NCI-H226 (cell line): ENCODE measurements at places on chromosomes 11 and 22.

DNA sequence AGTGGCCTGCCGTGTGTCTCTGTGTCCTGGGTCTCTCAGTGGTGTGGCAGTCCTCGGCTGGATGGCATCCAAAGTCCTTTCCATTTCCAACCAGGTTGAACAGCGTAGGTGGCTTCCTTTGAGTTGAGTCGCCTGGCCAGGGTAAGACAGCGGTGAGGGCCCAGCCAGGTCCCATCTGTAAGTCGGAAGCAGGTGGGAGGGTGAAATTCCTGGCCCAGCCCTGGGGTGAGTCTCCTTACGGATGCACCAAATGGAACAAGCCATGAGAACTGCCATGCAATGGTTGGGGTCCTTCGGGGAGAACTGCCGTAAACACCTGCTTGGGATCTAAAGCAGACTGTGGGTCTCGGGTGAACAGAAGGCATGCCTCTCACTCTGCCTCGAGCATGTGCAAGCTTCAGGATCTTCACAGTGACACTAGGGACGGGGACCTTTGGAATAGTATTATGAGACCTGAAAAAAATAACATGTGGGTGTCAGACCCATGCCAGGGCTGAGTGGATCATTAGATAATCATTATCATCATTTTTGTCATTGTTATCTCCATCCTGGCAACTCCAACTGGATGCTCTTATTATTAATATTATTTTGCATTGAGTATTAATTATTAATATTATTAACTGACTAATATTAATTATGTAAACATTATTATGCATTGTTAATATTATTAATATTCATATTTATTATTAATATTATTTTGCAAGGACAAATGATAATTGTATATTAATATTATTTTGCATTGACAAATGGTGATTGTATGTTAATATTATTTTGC is 57.7 kb upstream of the LINC01488 start:
- DNase-seq, result no peak

- DNase-seq, result no peak
Observed at GRCh38 chr22:49510718-49511117, 317.0 kb downstream of the BRD1 start.

DNA sequence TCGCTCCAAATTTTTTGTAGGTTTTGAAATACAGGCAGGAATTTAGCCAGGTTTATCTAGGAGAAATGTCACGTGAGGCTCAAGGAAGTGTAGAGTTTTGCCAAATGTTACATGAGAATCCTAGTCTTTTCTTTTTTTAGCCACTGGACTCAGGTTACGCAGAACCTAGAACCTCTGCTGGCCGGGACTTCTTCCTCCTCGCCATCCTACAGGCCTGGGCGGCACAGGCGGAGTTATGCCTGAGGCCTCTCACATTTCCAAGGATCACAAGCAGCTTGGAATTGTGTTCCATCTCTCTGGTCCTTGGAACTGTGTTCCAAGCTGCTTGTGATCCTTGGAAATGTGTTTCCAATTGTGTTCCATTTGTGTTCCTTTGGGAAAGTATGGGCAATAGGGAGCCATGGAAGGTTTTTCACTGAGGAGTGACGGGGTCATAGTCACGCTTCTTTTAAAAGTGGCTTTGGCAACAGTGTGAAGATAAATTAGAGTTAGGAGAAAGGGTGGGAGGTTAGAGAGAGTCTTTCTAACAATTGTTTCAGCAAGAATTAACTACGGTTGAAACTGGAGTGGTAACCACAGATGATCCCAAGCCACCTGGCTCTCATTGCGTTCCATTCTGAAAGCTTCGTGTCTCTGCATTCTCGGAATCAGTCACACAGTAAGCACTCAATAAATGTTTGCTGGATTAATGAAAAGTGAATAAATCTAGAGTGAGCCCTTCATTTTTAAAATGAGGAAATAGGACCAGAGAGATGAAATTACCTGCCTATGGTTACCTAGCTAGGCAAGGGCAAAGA is 12.5 kb upstream of the POU2AF1 start:
- DNase-seq, result no peak

GRCh38 chr11:42296910-42297309 is 837.5 kb upstream of the LRRC4C start:
- no peak for DNase-seq

GRCh38 chr11:34397120-34397519 is 39.3 kb upstream of the ABTB2 start:
- no peak for DNase-seq

GRCh38 chr11:130449996-130450769 is 1.7 kb downstream of the ADAMTS15 start:
- DNase-seq, result peak; percentile 93

DNA sequence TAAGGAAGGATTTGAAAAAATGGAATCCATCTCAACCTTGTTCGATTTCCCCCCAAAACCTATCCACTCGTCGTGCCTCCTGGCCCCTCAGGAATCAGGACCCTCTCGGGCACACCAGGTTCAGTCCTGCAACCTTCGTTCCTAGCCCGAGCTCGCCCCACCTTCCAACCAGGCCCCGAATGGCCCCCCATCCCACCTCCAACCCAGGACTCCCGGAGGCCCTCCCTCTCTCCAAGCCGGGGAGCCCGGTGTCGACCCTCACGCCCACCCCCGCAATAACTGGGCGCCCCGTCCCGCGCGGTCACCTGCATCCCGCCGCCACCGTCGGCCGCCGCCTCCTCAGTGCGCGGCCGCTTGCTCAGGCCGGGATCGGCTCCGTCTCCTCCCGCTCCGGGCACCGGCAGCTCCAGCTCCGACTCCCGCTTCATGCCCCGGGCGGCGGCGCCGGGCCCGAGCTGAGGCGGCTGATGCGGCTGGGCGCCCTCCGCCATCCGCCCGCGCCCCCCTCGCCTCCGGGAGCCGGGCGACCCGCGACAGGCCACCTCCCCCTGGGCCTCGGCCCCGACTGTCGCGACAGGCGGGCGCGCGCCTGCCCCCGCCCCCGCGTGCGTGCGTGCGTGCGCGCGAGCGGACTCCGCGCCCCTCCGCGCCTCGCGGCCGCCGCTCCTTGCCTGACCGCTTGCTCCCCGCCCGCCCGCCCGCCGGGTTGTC is 534 bp downstream of the RBFOX2 start:
- no peak for DNase-seq

DNA sequence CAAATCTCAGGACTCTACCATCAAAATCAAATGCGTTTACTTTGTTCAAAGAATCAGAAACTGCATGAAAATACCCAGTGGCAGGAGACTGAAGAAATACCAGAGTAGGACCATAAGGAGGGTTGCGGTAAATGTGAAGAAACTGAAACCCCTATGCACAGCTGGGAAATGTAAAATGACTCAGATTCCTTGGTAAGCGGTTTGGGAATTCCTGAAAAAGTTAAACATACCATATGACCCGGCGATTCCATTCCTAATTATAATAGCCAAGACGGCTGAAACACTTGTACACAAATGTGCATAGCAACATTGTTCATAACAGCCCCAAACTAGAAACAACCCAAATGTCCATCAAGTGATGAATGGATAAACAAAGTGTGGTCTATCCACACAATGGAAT is 114.1 kb upstream of the GRAMD1B start:
- no peak for DNase-seq

- peak; percentile 86 for DNase-seq
Observed at GRCh38 chr22:39308614-39309363, 10.6 kb downstream of the RPL3 start.

GRCh38 chr22:46355369-46355995 is 20.0 kb downstream of the TRMU start:
- no peak for DNase-seq

GRCh38 chr22:41681616-41682015 is 7.1 kb downstream of the SNU13 start:
- no peak for DNase-seq

- no peak for DNase-seq
Observed at GRCh38 chr11:103929170-103929903, 107.1 kb upstream of the DDI1 start.

DNA sequence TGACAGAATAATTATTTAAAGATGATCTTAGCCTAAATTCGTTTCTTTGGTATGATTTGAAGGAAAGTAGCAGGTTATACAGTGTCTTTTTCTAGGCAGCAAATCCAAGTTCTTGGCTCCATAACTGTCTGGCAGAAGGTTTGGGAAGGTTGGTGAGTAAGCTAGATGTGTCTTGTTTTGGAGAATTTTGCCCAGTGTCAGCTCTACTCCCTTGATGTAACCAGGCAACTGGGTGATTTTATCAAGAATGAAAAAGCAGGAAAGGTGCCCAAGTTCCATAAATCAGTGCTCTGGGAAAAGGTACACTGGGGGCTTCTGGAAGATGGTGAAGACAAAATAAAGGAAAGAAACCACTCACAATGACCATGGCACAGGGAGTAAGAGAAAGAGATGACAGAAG is 71.5 kb upstream of the USP47 start:
- DNase-seq, result no peak

GRCh38 chr11:93285430-93285829 is 45.1 kb upstream of the DEUP1 start:
- DNase-seq, result no peak

GRCh38 chr11:127997594-127997993 is 589.8 kb downstream of the ETS1 start:
- no peak for DNase-seq

DNA sequence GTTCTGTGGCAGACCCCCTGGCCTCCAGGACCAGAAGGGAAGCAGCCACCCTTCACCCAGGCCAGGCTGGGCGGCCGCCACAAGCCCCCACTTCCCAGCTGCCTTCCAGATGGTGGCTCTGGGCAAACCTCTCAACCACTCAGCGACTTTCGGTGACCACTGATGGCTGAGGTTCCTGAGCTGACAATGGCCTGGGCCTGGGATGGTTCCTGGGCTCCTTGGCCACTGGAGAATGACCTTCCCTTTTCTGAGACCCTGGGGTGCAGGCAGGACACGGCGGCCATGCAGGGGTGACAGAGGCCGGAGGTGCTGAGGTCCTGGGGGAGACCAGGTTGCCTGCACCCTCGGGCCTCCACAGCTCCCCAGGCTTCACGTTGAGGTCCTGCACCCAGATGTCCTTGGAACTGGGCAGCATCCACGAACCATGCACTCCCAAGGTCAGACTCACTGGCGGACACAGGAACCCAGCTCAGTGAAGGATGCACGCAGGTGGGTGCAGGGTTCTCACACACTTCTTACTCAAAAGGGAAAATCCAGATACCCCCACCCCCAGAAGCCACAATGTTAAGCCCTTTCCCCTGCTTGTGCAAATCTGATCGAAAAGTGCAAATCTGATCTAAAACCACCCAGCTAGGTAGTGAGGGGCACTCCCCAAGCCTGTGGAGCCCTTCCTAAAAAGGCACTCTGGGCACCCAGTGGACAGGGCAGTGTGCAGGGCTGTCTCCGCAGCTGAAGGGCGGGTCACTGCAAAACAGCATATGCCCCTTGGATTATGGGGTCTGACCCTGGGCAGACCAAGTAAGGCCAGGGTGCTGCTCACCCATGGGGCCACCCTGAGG is 13.9 kb upstream of the PHLDA2 start:
- no peak for DNase-seq

DNA sequence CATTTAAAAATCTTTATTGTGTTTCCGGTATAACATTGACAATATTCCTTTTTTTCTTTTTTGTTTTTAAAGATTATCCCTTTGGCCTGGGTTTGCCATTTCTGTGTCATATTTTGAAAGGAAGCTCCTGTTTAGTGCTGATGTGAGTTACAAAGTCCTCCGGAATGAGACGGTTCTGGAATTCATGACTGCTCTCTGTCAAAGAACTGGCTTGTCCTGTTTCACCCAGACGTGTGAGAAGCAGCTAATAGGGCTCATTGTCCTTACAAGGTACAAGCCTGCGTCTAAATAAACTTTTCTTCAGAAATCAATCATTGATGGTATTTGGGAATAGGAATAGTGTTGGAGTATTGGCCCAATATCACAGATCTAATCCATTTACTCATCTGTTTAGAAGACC is 19.8 kb downstream of the PIWIL4 start:
- DNase-seq, result no peak

DNA sequence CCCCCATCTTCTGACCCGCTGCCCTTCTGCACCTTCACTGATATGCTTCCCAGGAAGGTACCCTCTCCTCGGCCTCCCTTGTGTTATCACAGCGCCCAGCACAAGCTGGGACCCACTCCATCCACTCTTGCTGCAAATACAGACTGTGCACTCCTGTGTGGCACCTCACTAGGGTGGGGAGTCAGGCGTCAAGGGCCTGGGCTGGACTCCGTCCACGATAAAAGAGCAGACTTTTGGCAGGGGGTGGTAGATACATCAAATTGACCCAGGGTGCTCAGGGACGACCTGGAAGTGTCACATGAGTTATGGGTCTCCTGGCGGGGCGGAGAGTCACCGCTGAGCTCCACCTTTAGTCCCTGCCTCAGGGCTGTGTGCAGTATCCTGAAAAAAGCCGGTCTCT is 908 bp downstream of the TRPM5 start:
- no peak for DNase-seq

DNA sequence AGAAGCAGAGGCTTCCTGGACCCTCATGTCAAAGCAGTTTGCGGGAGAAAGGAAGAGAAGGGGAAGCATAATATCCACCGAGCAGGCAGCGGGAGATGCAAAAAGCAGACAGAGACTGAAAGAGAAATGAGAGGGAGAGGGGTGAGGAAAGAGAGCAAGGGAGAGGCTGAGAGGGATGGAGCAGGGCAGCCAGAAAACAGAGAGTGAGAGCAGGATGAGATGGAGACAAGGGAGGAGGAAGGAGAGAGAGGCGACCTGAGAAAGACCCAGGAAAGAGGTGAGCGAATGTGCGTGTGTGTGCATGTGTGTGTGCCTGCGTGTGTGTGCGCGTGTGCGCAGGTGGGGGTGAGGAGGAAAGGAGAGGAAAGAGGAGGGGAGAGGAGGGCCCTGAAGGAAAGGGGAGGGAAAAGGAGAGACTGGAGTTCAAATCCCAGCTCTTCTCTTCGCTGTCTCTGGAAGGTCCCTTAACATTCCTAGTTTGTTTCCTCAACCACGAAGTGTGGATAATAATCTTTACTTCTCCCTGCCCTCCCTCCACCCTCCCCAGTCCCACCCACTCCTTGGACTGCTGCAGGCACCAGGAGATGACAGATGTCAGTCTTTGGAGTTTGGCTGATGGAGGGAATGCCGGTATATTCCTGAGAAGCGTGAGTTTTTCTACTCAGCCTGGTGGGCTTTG is 67.9 kb downstream of the ISX start:
- DNase-seq, result no peak

DNA sequence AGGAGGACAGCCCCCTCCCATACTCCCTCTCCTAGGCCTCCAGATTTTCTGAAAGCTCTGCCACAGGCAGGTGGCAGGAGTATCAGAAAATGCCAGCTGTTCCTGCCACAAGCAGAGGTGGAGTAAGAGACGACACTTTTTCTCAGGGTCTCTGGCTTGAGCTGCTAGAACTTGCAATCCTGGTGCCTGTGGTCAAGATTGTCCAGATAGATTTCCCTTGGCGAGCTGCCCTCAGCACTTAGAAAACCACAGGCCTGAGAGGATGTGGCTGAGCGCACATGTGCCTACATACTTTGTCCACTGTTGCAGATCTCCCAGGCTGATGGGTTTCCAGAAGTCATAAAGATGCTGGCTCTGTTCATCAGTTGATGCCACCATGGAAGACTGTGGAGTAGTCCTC is 65.7 kb upstream of the NAV2 start:
- DNase-seq, result peak; percentile 58

- no peak for DNase-seq
Observed at GRCh38 chr22:29768052-29768693, 1.0 kb downstream of the UQCR10 start.
